ENCODE measurements at places on chromosomes 3 and 15.

- no peak for DNase-seq
Observed at GRCh38 chr3:184354754-184355153, 6.7 kb downstream of the CLCN2 start.

GRCh38 chr3:67090474-67090873, 92.4 kb downstream of the KBTBD8 start:
- DNase-seq: peak; percentile 51

DNA sequence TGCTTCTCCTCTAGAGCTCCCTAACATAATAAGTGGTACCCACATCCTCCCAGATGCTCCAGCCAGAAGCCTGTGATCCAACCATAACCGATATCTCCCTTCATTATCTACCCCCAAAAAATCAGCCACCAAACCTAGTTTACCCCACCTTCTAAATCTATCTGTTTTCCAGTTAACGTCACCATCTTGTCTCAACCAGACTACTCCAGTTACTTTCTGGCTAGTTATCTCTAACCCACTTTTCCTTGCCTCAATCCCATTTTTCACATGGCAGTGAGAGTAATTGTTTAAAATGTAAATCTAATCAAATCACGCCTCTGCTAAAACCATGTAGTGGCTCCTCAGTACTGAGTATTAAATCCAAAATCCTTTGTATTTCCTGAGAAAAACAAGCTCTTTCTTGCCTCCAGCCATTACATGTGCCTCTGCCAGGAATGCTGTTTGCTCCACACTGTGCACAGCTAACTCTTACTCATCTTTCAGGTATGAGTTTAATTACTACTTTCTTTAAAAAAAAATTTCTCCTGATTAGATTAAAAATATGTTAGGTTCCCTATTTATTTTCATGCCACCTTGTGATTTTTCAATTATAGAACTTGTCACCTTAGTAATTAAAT, 15.4 kb downstream of the CCDC54 start:
- peak; percentile 76 for DNase-seq

- no peak for DNase-seq
Observed at GRCh38 chr3:168273917-168274316, 178.2 kb upstream of the GOLIM4 start.

GRCh38 chr15:101424984-101425383, 64.5 kb downstream of the PCSK6 start:
- no peak for DNase-seq

GRCh38 chr3:57544181-57545125, at the start of gene DNAH12:
Gene DNAH12 (minus strand): TSS chr3:57544344. CDS start chr3:57542870, 1,474 bp downstream.
- no peak for DNase-seq

- no peak for DNase-seq
Observed at GRCh38 chr3:16148213-16148612, 26.3 kb upstream of the GALNT15 start.

- DNase-seq: no peak
Observed at GRCh38 chr3:50317300-50317699, 5.2 kb downstream of the HYAL2 start.

DNA sequence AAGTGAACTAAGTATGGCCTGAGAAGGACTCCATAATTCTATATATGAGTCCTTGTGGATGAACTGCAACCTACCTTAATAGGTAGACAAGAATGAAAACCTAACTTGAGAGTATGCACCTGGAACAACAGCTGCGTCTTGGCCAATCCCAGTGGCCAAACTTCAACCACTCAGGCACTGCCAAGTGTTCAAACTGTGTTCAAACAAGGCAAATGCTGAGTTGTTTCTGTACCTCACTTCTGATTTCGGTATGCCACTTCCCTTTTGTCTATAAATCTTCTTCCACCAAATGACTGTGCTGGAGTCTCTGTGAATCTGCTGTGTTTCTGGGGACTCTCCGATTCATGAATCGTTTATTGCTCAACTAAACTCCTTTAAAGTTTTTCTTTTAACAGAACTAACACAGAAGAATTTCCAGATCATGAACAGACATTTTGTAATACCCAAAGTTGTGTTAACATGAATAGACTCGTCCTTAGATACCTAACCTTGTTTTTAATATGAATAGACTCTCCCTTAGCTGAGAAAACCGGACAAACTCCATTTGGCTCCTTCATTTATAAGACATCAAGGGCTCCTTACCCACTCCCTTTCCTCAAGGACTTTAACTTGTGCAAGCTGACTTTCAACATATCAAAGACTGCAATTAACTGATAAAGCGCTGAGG, 4.1 kb downstream of the ZNF717 start:
- no peak for DNase-seq

GRCh38 chr3:132569153-132569552, 27.9 kb upstream of the ACKR4 start:
- peak; percentile 60 for DNase-seq

DNA sequence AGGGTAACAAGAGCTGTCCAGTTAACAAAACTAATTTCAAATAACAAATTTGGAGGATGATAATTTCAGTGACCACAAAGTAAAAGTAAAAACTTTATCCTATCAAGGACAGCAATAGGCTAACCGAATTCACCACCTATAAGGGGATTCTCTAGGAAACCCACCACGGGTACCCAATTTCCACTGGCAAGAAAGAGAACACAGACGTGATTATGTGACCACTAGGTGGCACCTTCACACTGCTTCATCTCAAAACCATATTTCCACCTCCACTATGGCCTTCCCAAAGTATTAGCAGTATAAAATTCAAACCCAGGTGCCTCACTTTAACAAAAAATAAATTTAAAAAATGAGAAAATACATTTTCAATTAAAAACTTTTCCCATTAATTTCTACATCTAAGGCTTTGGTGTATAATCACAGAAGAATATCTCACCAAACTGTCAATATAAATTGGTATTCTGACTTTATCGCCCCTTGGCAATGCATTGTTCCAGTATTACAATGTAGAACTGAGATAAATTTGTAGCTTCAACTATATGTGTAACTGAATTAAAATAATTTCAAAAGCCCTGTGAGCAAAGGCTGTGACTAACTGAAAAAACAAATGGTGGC, 96.5 kb downstream of the FSIP1 start:
- peak; percentile 68 for DNase-seq

GRCh38 chr3:124800076-124800475, 69.8 kb downstream of the UMPS start:
- DNase-seq: no peak

GRCh38 chr3:167882057-167882667, 146.6 kb downstream of the SERPINI1 start:
- peak; percentile 66 for DNase-seq

- no peak for DNase-seq
Observed at GRCh38 chr3:24832891-24833290, 338.2 kb upstream of the THRB start.

GRCh38 chr15:91992945-91993344, 139.4 kb downstream of the SLCO3A1 start:
- no peak for DNase-seq

GRCh38 chr15:70954171-70954570, 61.5 kb downstream of the LRRC49 start:
- peak; percentile 8 for DNase-seq

DNA sequence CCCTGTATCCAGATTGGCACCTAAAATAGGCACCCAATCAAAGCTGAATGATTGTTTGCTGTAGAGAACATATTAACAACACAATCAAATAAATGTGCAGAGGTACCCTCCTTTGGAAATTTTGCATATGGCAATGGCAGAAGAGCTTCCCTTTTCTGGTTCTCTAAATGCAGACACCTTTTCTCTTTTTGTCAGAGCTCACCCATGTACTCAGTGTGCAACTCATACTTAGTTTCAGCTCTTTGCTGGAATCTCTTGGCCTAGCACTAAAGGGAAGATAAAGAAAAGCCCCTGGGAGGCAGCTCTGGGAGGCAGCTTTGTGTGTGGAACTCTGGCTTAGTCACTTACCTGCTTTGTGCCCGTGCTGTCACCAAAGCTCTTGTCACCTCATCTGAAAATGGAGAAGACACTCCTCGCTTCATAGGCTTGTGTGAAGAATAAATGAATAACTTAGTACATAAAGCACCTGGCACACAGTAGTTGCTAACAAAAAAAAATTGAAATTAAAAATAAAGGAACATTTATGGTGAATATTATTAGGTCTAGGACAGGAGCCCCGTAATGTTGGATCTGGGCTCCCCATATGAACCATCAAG, 28.8 kb downstream of the ST6GAL1 start:
- DNase-seq: no peak

- peak; percentile 2 for DNase-seq
Observed at GRCh38 chr3:112445839-112446238, 53.4 kb downstream of the BTLA start.

GRCh38 chr3:192947421-192947820, 29.8 kb upstream of the MB21D2 start:
- no peak for DNase-seq

DNA sequence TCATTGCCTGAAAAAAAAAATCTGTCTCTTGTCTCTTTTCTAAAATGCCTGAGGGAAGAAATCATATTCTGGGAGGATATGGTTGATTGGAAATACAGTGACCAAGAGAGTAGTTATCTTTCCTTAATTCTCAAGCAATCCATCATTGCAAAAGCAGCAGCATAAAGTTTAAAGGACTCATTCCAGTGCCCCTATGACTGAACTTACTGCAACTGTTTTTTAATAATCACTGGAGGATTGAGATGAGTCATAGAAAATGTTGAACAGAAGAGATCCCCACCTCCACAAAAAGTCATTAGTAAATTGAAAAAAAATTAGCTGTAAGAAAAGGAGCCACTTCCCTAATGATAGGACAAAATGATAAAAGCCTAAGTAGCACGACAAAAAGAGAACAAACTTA, 121.5 kb downstream of the SLC9A9 start:
- DNase-seq: no peak

DNA sequence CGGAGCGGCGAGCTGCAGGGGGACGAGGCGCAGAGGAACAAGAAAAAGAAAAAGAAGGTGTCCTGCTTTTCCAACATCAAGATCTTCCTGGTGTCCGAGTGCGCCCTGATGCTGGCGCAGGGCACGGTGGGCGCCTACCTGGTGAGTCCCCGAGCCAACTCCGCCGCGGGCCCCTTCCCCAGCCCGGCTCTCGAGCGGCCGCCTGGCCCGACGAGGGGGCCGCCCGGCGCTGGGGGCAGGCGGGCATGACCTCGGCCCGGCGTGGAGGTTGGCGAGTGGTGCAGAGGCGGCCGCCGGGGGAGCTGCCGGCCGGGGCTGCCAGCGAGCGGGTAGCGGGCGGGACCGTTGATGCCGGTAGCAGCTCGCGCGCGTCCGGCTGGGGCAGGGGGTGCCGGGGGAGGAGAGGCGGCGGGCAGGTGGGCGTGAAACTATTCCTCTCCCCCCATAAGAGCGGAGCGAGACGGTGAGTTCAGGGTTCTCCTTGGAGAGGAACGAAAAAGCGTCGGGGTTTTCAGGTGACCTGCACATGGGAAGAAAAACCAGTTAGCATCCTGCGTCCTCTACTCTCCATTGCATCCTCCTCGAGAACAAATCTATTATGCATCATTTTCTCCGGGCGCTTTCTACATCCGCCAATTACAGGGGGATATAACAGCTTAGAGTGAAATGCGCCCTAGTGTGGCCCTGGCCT, 585 bp downstream of the SLCO3A1 start:
- DNase-seq: peak; percentile 17

GRCh38 chr3:106398891-106399600, 530.2 kb upstream of the CBLB start:
- DNase-seq: peak; percentile 11

DNA sequence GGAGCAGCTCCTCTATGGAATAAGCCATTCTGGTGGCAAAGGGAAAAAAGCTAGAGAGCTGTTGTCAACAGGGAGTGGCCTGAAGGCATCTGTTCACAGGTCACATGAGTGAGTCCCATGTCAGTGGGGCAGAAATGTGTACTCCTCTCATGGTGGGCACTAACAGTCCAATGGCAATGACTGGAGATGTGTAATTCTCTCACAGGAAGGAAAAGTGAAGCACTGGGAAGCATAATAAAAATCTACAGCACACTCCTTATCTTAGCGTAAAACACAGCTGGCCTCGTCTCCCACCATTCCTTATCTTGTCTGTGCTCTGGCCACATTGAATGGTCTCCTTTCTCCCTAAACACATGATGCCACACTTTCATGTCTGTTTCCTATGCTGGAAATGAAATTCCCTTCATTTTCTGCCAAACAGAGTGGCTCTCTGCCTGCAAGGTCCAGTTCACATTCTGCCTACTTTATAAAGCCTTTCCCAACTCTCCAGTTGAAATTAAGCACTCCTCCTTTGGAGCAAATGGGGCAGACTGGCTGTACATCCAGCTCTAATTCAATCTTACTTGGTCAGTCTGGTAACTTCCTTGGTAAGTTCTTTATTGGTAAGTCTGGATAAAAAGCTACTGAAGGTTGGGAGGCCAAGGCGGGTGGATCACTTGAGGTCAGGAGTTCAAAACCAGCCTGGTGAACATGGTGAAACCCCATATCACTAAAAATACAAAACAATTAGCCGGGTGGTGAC, 139.8 kb downstream of the RPL22L1 start:
- DNase-seq: no peak

GRCh38 chr3:170500462-170500861, 81.8 kb downstream of the CLDN11 start:
- DNase-seq: no peak

- DNase-seq: no peak
Observed at GRCh38 chr15:22236469-22236868, 156.1 kb downstream of the OR4M2 start.

DNA sequence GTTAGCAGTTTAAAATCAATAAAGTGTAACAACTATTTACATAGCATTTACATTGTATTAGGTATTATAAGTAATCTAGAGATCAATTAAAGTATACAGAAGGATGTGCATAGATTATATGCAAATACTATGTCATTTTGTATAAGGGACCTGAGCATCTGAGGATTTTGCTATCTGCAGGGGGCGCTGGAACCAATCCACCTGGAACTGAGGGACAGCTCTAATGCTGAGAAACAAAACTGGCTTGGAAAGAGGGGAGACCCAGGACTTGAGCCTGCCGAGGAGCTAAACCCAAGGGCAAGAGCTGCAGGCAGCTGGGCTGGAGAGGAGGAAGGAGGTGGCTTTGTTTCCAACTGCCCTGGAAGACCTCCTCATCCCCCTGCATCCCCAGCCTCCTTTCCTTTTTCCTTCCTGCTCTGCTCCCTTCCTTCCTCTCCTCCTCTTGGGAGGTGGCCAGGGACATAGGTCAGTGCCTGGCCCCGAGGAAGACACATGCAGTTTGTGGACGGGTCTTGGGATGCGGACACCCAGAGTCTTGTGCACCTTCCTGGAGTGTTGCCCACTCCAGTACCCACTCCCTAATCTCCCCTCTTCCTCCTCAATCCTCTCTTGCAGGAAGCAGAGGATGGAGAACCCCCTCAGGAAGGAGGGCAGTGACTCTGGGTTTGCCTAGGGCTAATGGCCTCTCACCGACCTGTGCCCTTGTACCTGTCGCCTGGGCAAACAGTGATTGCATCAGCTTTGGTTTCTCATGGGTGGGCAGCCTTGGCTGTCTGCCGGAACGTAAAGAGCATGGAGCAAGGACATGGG, 825 bp upstream of the RTP3 start:
- no peak for DNase-seq

DNA sequence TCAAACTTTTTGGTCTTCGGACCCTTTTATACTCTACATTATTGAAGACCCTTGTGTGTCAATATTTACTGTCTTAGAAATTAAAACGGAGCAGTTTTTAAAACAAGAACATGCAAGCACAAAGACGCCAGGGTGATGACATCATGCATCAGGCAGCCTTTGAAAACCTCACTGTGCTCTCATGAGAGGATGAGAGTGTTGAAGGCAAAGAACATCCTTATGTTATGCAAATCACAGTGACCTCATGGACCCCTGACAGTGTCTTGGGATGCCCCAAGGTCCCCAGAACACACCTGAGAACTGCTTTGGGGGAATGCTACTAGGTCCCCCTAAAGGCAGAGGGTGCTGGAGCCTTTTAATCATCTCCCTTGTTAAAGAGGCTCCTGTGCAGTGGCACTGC, 51.6 kb downstream of the CHDH start:
- DNase-seq: peak; percentile 55

- DNase-seq: no peak
Observed at GRCh38 chr3:126852511-126852910, 130.4 kb upstream of the PLXNA1 start.

Measured in AG10803 (cell line).